ENCODE measurements at places on chromosomes 12 and 14. TPM values are rescaled to one million over a fixed set of nuclear protein-coding genes. Genes with fewer than 3 reads are reported as not detected.

DNA sequence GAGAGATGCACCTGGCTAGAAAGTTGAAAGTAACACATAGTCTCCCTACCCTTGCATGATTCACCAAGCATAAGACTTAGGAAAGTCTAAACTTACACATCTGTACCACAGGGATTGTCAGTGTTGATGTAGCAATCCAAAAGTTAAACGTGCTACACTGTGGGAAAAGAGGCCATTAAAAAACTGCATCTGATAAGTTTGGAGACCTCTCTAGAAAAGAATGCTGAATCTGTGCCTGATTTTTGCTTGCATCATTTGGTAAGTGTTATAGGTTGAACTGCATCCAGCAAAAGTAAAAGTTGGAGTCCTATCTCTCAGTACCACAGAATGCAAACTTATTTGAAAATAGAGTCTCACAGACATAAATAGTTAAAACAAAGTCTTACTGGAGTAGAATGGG lies 126.6 kb downstream of the SLC6A15 start:
- no peak overlapping the region for H3K27ac ChIP-seq
- no peaks in the 10 kb centered on the region for H3K27me3 ChIP-seq

GRCh38 chr12:21774358-21775132 lies at the start of gene KCNJ8:
Gene KCNJ8, minus strand, starts transcription at chr12:21774706. Its CDS starts 1,090 bp downstream, at chr12:21773616.
- peak within 1 kb of the TSS; percentile 68 for H3K4me3 ChIP-seq
- no peaks in the 10 kb centered on the region for H3K36me3 ChIP-seq
- no peaks in the 10 kb centered on the region for H3K27me3 ChIP-seq
- DNase-seq, result no peak
- no peaks in the 10 kb centered on the region for H3K4me1 ChIP-seq
- H3K27ac ChIP-seq, result no peak within 1 kb of the TSS

The ANKRD9 gene
- 23.3 TPM for total RNA-seq

The HOXC13 gene
- total RNA-seq, result not detected

The BDKRB1 gene
- total RNA-seq, result not detected

The JKAMP gene
- total RNA-seq, result 49.4 TPM

GRCh38 chr12:53987787-53988230 lies 2.9 kb downstream of the HOXC10 start:
- peaks cover 28% of the 10 kb centered on the region for H3K36me3 ChIP-seq
- peaks cover 100% of the 10 kb centered on the region for H3K27me3 ChIP-seq
- no peak overlapping the region for H3K27ac ChIP-seq
- H3K4me1 ChIP-seq, result peaks cover 22% of the 10 kb centered on the region
- DNase-seq, result no peak
- no peak overlapping the region for H3K4me3 ChIP-seq

GRCh38 chr14:70748422-70748821 lies 60.9 kb downstream of the MAP3K9 start:
- no peaks in the 10 kb centered on the region for H3K27me3 ChIP-seq
- H3K36me3 ChIP-seq, result peaks cover 25% of the 10 kb centered on the region
- peaks cover 14% of the 10 kb centered on the region for H3K4me1 ChIP-seq
- DNase-seq, result no peak
- H3K4me3 ChIP-seq, result no peak overlapping the region

DNA sequence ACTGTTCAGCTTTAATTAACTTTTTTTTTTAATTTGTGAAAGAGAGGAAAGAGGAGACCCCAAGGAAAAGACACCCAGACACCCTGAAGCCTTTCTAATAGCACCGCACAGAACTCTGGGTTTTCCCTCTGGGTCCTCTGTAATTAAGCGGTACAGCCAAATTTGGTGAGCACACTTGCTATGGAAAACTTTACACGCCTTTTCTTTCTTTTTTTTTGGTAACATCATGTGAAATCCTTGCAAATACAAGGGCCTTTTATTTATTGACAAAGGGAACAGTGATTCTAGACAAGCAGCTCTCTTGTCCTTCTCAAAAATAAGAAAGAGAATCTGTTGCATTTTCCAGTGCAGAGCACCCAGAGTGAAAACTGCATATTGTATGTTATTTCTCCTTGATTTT lies 44.4 kb upstream of the CPM start:
- peaks cover 5% of the 10 kb centered on the region for H3K36me3 ChIP-seq
- H3K27me3 ChIP-seq, result no peaks in the 10 kb centered on the region
- no peak overlapping the region for H3K27ac ChIP-seq
- peaks cover 51% of the 10 kb centered on the region for H3K4me1 ChIP-seq

GRCh38 chr12:120259418-120260202 lies 5.9 kb downstream of the PXN start:
- no peak for DNase-seq
- no peak overlapping the region for H3K4me3 ChIP-seq
- peaks cover 48% of the 10 kb centered on the region for H3K36me3 ChIP-seq
- peaks cover 74% of the 10 kb centered on the region for H3K4me1 ChIP-seq
- H3K27me3 ChIP-seq, result no peaks in the 10 kb centered on the region

The NTF3 gene
- total RNA-seq, result not detected

DNA sequence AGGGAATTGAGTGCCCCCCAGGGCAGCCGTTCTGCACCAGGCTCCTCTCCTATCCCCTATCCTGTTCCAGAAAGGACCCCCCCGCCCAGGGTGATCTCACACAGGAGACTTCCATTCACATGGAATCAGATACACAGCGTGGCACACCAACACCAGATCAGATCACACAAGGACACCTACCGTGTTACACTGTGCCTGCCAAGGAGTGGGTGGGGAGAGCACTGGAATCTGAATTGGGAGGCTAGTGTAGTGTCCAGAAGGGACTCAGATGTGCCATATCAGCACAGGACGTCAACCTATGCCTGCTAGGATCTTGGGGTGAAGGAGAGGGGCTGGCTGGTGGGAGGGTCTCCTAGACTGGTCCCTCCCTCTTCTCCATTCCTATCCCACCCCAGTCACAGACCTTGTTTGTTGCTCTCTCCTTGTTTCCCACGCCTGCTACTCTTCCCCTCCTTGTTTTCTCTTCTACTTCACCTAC lies 2.3 kb downstream of the PTMS start:
- H3K27ac ChIP-seq, result no peak overlapping the region
- H3K27me3 ChIP-seq, result peaks cover 51% of the 10 kb centered on the region
- no peak for DNase-seq
- H3K36me3 ChIP-seq, result peaks cover 50% of the 10 kb centered on the region
- H3K4me1 ChIP-seq, result peaks cover 32% of the 10 kb centered on the region

- H3K4me3 ChIP-seq, result no peak overlapping the region
- H3K4me1 ChIP-seq, result no peaks in the 10 kb centered on the region
- H3K27ac ChIP-seq, result no peak overlapping the region
Observed at GRCh38 chr14:88952901-88953300, 128.4 kb downstream of the TTC8 start.

The CARMIL3 gene
- total RNA-seq, result 0.33 TPM

DNA sequence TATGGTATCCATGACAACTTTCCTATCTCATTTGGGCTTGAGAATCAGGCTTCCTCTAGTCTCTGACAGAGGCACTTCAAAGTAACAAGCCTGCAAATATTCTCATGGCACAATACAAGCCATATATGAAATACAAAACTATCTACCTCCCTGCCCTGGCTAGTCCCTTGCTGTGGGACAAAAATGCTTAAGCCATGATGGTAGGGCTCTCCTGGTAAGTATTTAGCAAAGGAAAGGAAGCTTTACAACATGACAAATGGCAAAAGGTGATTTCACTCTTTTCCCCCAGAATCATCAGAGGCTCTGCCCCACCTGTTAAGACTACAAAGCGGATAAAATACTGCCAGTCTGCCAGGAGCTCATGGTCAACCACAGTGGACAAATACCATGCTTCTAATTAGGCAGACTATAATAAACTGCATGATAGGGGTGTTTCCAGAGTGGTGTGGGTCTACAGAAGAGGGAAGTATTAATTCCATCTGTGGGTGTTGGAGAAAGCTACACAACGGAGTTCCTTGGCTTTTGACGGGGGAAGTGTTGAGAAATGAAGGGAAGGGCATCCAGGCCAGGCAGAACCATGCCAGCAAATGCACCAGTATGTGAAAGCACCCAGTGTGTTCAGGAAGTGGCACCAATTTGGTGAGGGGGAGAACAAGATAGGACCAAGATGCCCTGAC lies 92.9 kb downstream of the SPTSSA start:
- H3K4me1 ChIP-seq, result peaks cover 53% of the 10 kb centered on the region
- H3K27me3 ChIP-seq, result no peaks in the 10 kb centered on the region

The DDX23 gene
- 89.6 TPM for total RNA-seq

GRCh38 chr12:23221926-23222325 lies 597.0 kb downstream of the ETNK1 start:
- H3K4me1 ChIP-seq, result no peaks in the 10 kb centered on the region
- H3K27me3 ChIP-seq, result no peaks in the 10 kb centered on the region
- no peak overlapping the region for H3K4me3 ChIP-seq

GRCh38 chr12:53940443-53941014 lies 1.9 kb downstream of the HOXC13 start:
- no peaks in the 10 kb centered on the region for H3K36me3 ChIP-seq
- H3K4me1 ChIP-seq, result no peaks in the 10 kb centered on the region
- no peak overlapping the region for H3K27ac ChIP-seq
- H3K4me3 ChIP-seq, result no peak overlapping the region
- DNase-seq, result no peak
- H3K27me3 ChIP-seq, result peaks cover 97% of the 10 kb centered on the region

DNA sequence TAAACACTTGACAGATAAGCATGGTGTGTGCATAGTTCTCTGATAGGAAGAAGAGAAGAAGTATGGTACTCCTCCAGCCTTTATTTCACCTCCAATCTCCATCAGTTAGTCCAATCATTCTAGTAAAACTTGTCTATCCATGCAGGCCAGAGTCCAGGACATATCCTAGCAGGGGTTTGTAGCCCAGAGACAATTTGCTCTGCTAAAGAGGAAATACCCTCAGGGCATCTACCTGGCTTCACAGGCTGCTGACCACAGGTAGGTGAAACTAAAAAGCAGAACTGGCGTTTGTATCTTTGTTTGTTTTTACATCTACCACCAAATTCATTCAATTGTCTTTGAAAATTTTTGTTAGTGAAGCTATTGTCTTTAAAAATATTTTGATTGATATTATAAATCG lies 717.6 kb downstream of the FSCB start:
- no peak overlapping the region for H3K4me3 ChIP-seq
- no peaks in the 10 kb centered on the region for H3K27me3 ChIP-seq
- H3K27ac ChIP-seq, result no peak overlapping the region
- no peaks in the 10 kb centered on the region for H3K36me3 ChIP-seq

GRCh38 chr14:78316052-78316451 lies 145.9 kb downstream of the NRXN3 start:
- DNase-seq, result no peak
- H3K27me3 ChIP-seq, result peaks cover 82% of the 10 kb centered on the region
- no peaks in the 10 kb centered on the region for H3K4me1 ChIP-seq
- H3K36me3 ChIP-seq, result no peaks in the 10 kb centered on the region
- H3K27ac ChIP-seq, result no peak overlapping the region
- H3K4me3 ChIP-seq, result no peak overlapping the region

DNA sequence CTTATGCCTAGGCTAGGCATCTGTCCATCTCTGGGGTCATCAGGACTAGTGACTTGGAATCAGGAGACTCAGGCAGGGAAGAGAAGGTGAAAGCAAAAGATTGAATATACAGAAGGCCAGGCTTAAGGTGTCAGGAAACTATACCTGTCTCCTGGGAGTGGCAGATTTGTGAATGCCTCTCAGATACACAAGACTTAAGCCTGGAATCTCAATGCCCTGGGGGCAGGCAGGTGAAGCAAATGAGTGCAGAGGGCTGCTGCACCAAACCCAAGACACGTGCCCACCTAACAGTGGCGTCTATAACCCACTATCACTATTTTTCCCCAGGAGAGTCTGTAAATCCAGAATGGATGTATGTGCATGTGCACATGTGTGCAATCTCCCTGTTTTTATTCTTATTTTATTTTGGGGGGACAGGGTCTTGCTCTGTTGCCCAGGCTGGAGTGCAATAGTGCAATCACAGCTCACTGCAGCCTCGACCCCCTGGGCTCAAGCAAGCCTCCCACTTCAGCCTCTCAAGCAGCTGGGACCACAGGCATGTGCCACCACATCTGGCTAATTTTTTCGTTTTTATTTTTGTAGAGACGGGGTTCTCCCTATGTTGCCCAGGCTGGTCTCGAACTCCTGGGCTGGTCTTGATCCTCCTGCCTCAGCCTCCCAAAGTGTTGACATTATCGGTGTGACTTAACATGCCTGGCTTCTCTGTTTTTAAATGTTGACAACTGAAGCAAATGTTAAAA lies 31.9 kb upstream of the FOS start:
- H3K27me3 ChIP-seq, result no peaks in the 10 kb centered on the region
- H3K4me3 ChIP-seq, result no peak overlapping the region
- peaks cover 18% of the 10 kb centered on the region for H3K4me1 ChIP-seq
- no peak for DNase-seq
- H3K27ac ChIP-seq, result no peak overlapping the region

The NTN4 gene
- 68.4 TPM for total RNA-seq

- H3K4me1 ChIP-seq, result no peaks in the 10 kb centered on the region
- no peak overlapping the region for H3K4me3 ChIP-seq
- peaks cover 54% of the 10 kb centered on the region for H3K27me3 ChIP-seq
Observed at GRCh38 chr14:21825149-21825743, 151.6 kb upstream of the OR4E1 start.

The KRT6B gene
- 5.6 TPM for total RNA-seq

The SELPLG gene
- total RNA-seq, result 0.76 TPM

DNA sequence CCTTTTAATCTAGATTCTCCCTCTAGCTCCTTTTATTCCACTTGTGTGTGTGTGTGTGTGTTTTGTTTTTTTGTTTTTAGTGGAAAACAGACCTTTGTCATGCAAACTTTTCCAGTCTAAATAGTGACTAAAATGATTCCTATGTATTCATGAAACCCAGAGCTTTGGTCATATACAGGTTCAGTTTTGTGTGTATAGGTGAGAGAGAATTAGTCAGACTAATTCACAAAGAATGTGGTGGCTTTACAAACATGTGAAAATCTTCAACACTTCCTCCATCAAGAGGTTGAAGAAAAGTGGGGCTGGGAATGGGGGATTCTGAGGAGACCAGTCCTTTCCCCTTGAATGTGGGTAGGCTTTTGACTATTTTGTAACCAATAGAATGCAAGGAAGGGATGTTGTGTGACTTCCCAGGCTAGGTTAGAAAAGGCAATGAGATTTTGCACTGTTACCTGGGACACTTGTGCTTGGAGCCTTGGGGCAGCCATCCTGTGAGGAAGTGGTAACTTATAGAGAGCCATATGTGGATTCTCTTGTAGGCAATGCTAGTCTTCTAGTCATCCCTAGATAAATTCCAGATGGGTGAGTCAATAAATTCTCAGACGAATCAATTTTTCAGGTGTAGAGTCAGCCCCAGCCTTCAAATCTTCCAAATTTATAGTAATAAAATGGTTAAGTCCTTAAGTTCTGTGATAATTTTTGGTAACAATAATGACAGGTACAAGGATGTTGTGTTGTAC lies 236.1 kb downstream of the CEP128 start:
- H3K4me1 ChIP-seq, result peaks cover 10% of the 10 kb centered on the region

DNA sequence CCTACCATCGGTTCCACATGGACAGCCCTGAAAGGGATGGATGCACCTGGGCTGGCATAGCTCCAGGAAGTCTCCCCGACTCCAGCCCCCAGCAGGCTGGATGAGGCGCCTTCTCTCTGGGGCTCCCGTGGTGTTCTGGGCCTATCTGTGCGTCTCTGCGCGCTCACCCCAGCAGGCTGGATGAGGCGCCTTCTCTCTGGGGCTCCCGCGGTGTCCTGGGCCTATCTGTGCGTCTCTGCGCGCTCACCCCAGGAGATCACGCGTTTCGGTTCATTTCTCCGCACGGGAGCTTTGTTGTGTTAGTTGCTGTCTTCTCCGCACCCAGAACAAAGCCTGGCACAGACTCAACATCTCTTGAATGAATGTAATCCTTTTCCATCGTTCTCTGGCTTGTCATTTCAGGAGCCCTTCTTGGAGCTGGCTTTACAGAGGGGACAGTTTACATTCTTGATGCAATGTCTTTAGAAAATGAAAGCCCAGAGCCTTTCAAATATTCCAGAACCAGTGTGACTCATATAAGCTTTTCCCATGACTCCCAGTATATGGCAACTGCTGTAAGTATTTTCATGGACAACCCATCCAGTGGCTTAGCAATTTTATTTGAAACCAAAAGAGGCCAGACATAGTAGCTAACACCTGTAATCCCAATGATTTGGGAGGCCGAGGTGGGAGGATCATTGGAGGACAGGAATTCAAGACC lies 40.3 kb downstream of the CFAP251 start:
- no peak overlapping the region for H3K27ac ChIP-seq
- H3K27me3 ChIP-seq, result no peaks in the 10 kb centered on the region
- no peak overlapping the region for H3K4me3 ChIP-seq
- H3K4me1 ChIP-seq, result no peaks in the 10 kb centered on the region
- no peak for DNase-seq
